Activated naive CD4-positive, alpha-beta T cell treated with anti-CD3 and anti-CD28 coated beads, Interleukin-2, amount 50 U/mL, for 16 hours (primary cell): ENCODE measurements at places on chromosomes 16 and 17.

- DNase-seq: no peak
These were observed 251.6 kb downstream of the GSG1L start for GRCh38 chr16:27811881-27812280.

DNA sequence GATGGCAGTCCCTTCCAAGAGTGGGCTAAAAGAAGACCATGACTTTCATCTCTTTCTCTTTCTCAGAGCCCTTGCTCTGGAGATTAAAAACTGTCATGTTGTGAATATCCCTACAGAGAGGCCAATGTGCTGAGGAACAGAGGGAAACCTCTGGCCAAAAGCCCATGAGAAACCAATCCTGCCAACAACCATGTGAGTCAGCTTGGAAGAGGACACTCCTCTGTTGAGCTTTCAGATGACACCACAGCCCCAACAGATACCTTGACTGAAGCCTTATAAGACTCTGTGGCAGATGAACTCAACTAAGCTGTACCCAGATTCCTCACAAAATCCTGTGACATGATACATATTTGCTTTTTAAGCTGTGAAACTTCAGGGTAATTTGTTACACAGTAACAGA, 19.6 kb downstream of the CPPED1 start:
- no peak for DNase-seq

GRCh38 chr17:60161598-60162330, 12.0 kb downstream of the CA4 start:
- no peak for DNase-seq

- no peak for DNase-seq
These were observed 78.4 kb upstream of the CDC42EP4 start for GRCh38 chr17:73390221-73390620.

DNA sequence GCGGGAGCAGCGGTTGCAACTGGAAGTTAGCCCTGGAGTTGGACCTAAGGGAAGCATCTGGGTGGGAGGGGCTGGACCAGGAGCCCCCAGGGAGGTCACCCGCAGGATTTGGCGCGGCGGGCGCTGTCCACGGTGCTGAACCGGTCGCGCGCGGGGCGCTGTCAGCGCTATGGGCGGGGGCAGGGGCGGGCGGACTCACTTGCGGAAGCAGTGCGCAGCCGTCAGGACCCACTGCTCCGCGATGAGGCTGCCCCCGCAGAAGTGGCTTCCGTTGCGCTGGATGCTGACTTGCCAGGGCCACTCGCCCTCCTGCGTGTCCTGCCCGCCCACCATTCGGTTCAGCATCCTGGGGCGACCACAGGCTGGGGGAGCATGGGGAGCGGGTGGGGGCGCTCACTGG, 4.5 kb downstream of the PRSS27 start:
- peak; percentile 81 for DNase-seq

DNA sequence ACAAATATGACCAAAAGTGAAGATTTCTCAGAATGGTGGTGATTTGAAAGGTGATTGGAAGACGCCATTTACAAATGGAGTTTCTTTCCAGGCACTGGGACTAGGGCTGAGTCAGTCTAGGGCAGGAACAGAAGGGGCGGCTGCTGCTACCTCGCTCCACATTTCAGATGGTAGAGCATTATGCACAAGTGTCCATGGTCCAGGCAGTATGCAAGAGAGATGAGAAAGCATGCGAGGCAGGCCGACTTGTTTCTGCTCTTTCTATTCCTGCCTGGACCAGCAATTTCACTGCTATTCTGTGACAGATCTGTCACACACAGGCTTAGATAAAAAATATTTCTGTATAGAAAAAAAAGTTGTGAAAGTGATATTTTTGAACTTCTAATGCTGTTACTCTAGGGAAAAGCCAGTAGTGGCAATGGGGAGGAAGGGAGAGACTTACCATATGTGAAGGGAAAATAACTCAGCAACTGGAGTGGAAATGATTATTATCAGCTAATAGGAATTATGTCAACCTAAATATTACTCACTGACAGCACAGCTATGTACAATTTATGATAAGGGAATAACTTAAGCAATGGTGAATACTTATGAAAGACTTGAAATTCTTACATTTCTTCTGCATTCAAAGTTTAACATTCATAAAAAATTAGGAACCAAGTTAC, 134.7 kb upstream of the NETO2 start:
- no peak for DNase-seq

- no peak for DNase-seq
These were observed 51.9 kb downstream of the SHCBP1 start for GRCh38 chr16:46569231-46569735.

GRCh38 chr17:20282526-20283308, 184.6 kb downstream of the LGALS9B start:
- DNase-seq: no peak

- no peak for DNase-seq
These were observed 908.4 kb downstream of the KCNJ18 start for GRCh38 chr17:22600644-22601298.
